ENCODE measurements at places on chromosomes 7 and 10.

- no peak for DNase-seq
Measured at GRCh38 chr7:85664341-85664740, 477.5 kb upstream of the SEMA3D start.

GRCh38 chr7:39651265-39651664, 27.9 kb downstream of the RALA start:
- DNase-seq, result peak; percentile 28

DNA sequence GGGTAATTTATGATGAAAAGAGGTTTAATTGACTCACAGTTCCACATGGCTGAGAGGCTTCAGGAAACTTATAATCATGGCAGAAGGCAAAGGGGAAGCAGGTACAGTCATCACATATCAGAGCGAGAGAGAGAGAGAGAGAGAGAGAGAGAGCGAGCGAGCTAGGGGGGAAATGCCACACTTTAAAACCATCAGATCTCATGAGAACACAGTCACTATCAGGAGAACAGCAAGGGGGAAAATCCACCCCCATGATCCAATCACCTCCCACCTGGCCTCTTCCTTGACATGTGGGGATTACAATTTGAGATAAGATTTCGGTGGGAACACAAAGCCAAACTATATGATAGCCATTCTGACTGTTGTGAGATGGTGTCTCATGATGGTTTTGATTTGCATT, 576.3 kb downstream of the GFRA1 start:
- no peak for DNase-seq

DNA sequence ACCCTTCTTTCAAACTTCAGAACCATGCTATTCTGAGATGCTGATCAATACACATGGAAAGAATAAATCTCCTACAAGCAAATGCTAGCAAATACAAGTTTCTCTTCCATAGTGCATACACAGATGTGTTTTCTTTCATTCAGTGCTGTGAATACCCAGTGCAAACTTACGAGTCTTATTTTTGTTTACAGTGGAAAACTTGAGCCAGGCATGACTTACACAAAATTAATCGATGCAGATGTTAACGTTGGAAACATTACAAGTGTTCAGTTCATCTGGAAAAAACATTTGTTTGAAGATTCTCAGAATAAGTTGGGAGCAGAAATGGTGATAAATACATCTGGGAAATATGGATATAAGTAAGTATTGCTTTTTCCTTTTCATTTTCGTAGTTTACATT, 48.8 kb downstream of the PNLIPRP3 start:
- DNase-seq, result no peak

DNA sequence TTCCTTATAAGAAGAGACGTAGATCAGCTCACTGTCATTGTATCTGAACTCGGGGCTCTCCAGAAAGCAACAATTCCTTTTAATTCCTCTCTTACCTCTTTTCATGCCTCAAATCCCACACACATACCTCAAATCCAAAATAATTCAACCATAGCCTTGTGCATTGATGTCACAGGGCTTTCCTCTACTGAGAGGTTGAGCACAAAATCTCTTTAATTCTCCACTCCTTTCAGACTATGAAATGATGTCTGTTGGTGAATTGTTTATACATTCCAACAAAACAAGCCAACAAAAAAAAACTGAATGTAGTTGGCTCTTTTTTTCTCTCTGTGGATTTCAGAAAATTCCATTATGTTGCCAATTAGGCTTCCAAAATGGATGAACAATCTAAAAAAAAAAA, 53.2 kb downstream of the BPGM start:
- no peak for DNase-seq

- DNase-seq, result no peak
Measured at GRCh38 chr10:71367271-71367670, 29.4 kb upstream of the CDH23 start.

GRCh38 chr10:1434202-1434601, 303.1 kb downstream of the ADARB2 start:
- no peak for DNase-seq

- peak; percentile 49 for DNase-seq
Measured at GRCh38 chr7:127751062-127751461, 99.1 kb downstream of the SND1 start.

DNA sequence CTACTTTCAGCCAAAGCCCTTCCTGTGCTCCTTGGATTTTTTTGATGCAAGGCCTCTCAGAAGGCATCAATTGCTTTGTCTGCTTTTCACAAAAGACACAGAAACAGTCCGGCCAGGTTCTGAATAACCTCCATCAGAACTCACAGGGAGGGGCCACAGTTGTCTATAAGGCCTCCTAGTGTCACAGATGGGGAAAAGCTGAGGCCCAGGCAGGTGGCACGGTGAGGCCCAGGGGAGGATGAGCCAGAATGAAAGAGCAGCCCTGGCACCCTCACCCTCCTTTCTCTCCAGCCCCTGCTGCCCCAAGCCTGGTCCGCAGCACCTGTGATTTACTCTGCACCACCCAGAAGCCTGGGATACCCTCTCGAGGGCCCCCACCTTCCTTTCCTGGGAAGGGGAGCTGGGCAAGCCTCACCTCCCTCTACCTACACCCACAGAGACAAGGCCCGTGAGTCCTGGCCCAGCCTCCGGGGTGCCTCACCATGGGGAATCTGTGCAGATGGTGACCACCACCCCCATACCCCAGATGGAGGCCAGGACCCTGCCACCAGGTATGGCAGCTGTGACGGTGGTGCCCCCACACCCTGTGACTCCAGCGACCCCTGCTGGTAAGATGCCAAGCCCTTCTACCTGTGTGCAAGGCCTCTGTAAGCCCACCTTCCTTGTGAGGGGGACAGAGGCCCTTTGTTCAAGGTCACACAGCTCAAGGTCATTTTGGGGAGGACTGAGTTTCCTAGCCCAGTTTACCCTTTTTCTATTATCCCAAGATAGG, 26.2 kb upstream of the ZNF467 start:
- no peak for DNase-seq

- DNase-seq, result no peak
Measured at GRCh38 chr10:656883-657282, 32.6 kb downstream of the DIP2C start.

- DNase-seq, result no peak
Measured at GRCh38 chr10:131532745-131533341, 221.3 kb upstream of the TCERG1L start.

DNA sequence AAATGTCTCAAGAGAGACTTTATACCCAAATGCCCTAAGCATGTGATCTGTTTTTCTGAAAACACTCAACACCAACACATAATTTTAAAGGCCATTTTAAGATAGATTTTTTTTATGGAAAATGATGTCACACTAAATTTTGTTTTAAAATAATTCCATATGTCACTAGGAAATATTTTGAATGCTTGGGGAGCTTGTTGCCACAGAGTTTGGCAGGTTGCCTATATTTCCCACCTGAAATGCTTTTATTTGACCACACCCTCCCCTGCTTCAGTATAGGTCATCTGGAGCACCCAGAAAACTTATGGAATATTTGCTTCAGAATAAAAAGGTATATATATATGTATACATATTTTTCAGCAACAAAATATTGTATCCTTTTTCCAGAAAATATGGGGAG, 180.0 kb upstream of the ANK3 start:
- DNase-seq, result no peak

GRCh38 chr10:4786043-4786839, 39.8 kb upstream of the AKR1E2 start:
- DNase-seq, result no peak

GRCh38 chr10:102962267-102962666, 44.2 kb downstream of the CNNM2 start:
- DNase-seq, result peak; percentile 59

- DNase-seq, result peak; percentile 61
Measured at GRCh38 chr7:121195874-121196273, 132.9 kb upstream of the WNT16 start.

DNA sequence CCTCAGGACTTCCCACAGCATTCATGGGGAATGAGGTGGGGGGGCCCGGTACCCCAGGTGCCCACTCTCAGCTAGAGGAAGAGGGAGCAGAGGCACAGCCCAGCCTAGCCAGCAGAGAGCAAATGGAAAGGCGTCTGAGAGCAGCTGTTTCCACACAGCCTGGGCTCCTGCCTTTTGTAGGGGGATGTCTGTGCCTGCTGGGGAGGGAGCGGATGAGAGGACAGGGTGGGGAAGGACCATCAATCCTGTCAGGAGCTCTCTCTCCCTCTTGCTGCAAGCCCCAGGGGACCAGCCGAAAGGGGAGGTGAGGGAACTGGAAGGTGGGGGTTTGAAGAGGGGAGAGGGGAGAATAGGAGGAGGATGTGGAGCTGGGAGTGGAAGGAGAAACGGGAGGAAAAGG, at the start of gene PKD2L1:
PKD2L1 (minus strand) TSS at position 150 of the 400 bp plus-strand sequence; CDS start at position 25, 125 bp downstream.
- no peak for DNase-seq

DNA sequence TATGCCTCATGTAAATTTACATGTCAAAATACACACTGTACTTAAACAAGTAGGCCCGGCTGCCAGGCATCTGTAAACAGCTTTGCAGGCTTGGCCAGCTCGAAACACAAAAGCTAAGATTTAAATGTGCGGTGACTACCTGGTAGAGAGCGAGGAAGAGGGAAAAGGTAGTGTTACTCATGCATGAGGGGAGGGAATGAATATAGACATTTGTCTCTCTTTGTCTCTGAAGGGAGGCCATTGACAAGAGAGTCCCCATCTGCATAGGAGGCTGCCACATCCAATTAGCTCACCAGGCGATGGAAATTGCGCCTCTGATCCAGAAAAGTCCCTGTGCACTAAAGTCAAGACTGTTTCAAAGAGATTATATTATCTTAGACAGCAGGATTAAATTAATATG, 535.8 kb downstream of the PTPRN2 start:
- DNase-seq, result no peak

DNA sequence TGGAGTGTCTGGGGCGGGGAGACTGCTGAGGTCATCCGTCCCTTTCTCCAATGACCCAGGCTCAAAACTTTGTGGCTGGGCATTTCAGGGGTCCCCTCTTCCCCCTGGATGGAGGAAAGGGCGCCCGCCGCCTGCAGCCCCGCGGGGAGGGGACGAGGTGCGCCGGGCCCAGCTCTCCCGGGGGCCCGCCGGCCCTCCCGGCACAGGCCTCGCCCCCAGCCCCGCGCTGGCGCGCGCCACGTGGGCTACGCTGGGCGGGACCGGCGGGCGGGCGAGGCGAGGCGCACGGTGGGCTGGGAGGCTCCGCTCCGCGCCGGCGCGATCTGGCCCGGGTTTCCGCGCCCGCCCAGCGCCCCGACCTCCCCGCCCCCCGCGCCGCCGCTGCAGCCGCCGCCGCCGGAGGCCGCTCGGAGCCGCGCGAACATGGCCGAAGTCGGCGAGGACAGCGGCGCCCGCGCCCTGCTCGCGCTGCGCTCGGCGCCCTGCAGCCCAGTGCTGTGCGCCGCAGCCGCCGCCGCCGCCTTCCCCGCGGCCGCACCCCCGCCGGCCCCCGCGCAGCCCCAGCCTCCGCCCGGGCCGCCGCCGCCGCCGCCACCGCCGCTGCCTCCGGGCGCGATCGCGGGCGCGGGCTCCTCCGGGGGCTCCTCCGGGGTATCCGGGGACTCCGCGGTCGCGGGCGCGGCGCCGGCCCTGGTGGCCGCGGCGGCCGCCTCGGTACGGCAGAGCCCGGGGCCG, at the start of gene FOXK1:
FOXK1 (plus strand) TSS at position 410 of the 735 bp plus-strand sequence; CDS start at position 424, 14 bp downstream.
- peak; percentile 73 for DNase-seq

DNA sequence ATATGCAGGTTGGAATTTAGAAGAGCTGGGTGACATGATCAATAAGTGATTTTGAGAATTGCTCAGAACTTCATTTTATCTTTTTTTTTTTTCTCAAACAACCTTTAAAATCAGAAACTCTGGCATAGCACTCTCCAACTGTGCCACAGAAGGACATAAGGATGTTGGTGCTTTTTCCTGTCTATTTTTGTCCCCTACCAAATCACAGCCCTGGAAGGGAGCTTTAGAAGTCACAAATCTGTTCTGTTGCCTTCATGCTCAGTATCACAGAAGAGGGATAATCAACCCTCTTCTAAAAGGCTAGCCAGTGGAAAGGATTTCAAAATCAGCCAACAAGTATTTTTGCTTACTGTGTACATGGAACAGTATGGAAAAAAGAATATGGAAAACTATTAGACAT, 14.8 kb upstream of the NRP1 start:
- no peak for DNase-seq

- no peak for DNase-seq
Measured at GRCh38 chr10:11275651-11276050, 258.0 kb downstream of the CELF2 start.

GRCh38 chr10:76082956-76083355, 651.5 kb downstream of the LRMDA start:
- peak; percentile 84 for DNase-seq

GRCh38 chr10:129344731-129345355, 122.2 kb upstream of the MGMT start:
- no peak for DNase-seq

- peak; percentile 49 for DNase-seq
Measured at GRCh38 chr10:34565934-34566333, 249.2 kb downstream of the PARD3 start.

DNA sequence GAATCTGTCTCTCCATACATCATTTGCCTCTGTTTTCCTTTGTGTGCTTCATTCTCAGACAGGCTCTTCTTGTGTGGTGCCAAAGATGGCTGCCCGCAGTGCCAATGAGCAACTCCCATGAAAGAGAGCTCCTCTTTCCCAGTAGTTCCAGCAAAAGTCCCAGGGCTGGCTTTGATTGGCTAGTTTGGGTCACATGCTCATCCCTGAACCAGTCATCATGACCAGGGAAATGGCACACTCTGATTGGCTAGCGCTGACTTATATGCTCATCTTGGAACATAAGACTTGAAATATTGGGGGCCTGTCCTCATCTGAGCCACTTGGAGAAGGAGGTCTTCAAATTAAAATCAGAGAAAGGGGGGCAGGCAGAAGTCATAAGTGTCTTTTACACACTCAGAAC, 112.7 kb downstream of the CDH23 start:
- no peak for DNase-seq

DNA sequence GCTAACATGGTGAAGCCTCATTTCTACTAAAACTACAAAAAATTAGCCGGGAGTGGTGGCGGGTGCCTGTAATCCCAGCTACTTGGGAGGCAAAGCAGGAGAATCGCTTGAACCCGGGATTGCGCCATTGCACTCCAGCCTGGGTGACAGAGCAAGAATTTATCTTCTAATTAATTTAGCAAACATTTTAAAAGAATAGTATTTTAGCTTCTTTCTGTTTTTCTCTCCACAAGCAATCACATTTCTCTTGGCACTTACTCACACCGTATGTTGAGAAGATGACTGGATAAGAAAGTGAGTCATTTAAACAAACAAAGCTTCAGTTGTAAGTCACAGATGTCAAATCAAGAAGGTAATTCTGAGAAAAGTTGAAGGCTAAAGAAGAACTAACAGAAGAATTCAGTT, 264.0 kb downstream of the ARL4A start:
- peak; percentile 87 for DNase-seq

GRCh38 chr10:124325998-124326636, 92.6 kb downstream of the OAT start:
- no peak for DNase-seq

GRCh38 chr10:108443636-108444035, 1279.1 kb upstream of the SORCS1 start:
- no peak for DNase-seq

DNA sequence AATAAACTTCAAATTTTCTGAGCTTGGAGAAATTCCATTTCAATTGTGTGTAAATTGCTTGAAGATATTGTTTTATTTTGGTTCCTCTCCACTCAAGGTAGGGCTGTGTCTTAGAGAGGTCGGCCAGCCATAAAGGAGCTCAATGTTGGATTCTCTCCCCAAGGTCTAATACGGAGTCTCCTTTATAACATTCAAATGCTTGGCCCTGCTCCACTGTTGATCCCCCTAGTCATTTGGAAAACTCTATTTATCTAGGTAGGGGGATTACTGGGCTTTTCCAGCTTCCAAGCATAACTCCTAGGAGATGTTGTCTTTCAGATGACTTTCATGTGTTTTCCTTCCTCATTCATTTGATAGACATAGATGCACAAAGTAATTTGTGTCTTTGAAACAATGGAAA, 170.9 kb downstream of the LRMDA start:
- DNase-seq, result no peak

GRCh38 chr10:133359972-133360610, 2.3 kb upstream of the FUOM start:
- DNase-seq, result no peak
